M059J (cell line): ENCODE measurements at places on chromosomes 2 and 18.
A peak's percentile ranks its signal among the peaks of the same experiment; 100 is the strongest.

DNA sequence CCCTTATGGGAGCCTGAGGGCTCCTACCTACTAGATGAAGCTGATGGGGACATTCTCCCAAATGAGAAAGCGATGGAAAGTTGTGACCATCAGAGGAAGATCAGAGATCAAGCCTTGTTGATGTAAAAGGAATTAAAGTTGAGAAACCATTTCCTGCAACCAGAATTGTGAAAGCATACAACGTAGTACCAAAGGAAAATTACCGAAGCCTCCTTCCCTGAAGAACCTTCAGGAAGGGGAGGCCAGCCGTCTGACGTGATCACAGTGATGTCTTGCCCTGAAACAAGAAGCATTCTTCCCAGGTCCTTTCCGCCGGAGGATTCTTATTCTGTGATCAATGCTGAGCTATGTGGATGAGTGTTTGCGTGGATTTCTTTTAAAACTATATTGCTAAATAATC, 211.6 kb upstream of the TNP1 start:
- DNase-seq = no peak

GRCh38 chr2:53432936-53433335, 334.7 kb upstream of the CHAC2 start:
- DNase-seq = no peak

GRCh38 chr2:233528182-233528581, 38.4 kb downstream of the USP40 start:
- no peak for DNase-seq

DNA sequence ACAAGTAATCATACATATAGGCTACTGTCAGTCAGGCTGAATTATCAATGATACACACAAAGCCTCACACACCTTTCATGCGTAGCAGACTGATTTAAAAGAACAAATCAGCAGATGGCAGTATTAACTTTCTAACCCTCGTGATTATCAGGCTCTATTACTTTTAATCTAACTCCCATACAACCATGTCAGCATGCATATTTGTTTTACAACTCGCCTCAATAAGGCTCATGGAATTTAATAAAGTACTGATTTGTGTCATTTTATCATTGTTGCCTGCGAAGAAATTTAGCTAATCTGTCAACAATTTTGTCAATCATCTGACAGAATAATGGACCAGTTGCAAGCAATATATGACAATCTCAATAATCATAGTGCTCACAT, 82.8 kb downstream of the SLC25A12 start:
- DNase-seq = peak; percentile 44

DNA sequence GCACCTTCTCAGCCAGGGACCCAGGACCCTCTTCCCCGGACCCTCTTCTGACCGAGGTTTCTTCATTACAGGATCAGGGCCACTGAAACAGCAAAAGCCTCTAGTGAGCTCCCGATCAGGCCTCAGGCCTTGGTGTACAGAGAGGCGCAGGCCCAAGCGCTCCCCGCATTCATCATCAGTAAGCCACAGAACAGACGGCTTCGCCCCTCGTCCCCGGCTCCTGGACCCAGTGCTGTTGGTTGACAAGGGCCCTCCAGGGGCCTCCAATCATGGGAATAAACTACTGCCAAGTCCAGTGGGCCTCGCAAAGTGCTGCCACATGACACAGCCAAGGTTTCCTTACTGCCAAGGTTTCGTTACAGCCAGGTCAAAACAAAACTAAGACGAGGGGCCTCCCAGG, 111.4 kb downstream of the ZNF516 start:
- no peak for DNase-seq

- peak; percentile 45 for DNase-seq
Measured at GRCh38 chr2:232103140-232103737, 141.7 kb downstream of the DIS3L2 start.

DNA sequence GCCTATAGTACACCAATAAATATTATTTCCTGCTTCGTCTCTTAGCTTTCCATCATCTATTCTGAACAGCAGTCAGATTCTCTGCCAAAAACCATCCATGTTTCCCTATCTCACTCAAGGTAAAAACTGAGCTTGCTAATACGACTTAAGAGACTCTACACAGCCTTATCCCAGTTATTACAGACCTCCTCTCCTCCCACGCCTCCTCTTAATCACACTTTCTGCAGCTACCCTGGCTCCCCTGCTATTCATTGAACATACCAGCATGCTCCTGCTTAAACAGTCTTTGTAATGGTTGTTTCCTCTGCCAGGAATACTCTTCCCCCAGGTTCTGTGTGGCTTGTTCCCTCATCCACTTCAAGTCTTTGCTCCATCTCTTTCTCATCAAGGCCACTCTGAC, 81.5 kb downstream of the PDE1A start:
- no peak for DNase-seq

GRCh38 chr2:121777699-121778058, 22.2 kb downstream of the TSN start:
- DNase-seq = peak; percentile 59

GRCh38 chr2:217160103-217160743, 300.4 kb upstream of the TNP1 start:
- peak; percentile 70 for DNase-seq

DNA sequence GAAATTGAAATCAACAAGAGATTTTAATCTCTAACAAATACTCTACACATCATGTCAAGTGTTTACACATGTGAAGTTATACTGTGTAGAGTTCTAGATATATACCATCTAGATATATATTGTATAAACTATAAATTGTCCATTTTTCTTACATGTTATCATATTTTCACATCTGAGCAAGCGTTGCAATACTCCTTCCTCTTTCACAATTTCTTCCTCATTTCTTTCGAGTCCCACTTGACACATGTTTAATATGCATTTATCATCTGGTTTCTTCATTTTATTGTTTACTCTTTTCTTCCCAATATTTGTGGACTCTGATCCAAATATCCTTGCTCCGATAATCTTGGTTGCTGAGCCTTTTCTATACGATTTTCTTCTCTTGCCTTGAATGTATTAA, 50.2 kb downstream of the UNC80 start:
- DNase-seq = no peak

DNA sequence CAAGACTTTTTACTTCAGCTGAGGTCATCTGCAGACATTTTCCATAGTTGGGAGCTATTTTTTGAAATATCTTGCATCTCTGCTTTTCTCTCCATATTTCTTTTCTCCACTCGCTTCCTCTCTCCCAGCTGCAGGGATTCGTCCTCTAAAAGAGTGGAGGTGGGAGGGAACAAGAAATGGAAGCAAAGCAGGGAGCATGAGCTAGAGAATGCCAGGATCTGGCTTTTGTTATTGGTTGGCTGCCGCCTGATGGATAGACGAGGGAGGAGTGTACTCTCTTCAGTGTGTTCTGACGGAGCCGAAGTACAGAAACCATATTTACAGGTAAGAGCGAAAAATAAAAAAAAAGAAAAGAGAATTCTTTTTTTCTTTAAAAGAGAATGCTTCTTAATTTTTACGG, at the start of gene CSRNP3:
TSS of gene CSRNP3 (plus strand) at position 282 of the 400 bp plus-strand sequence. CDS start 125,368 bp downstream, outside the sequence.
- DNase-seq = peak; percentile 76

DNA sequence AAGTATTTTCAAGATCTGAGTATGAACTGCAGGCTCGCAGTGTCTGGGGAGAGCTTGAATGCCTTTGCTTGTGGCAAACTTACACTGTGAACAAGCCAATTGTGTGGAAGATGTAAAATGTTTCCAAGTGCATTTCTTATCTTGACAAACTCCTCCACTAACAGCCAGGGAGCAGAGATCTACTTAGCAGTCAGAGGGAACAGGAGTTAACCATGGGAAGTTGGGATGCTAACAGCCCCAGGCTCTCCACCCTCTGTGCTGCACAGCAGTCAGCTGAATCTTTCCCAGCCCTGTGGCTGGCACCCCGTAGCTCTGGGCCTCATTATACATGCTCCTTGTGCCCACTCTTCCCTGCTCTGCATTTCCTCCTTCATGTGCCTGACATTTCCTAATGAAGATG, 450.2 kb downstream of the TSN start:
- no peak for DNase-seq

DNA sequence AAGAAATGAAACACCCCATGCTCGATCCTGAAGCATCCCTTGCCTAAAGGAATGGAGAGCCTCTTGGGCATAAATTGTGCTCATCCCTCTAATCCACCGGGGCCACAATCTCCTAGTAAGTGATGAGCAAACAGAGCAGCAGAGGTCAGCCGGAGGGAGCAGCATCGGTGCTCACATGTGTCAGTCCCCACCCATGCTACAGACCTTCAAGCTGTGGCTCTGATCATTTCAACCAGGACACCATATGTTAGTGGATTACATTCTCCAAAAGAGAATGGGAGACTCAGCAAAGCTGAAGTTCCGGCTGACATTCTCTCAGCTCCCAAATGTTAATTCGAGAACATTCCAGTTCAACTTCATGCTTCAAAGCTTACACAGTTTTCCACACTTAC, 75.6 kb downstream of the AAK1 start:
- DNase-seq = no peak
